ENCODE measurements at places on chromosomes 2 and 18. TPM values are rescaled to one million over a fixed set of nuclear protein-coding genes. Genes with fewer than 3 reads are reported as not detected.
A peak's percentile ranks its signal among the peaks of the same experiment; 100 is the strongest.

DNA sequence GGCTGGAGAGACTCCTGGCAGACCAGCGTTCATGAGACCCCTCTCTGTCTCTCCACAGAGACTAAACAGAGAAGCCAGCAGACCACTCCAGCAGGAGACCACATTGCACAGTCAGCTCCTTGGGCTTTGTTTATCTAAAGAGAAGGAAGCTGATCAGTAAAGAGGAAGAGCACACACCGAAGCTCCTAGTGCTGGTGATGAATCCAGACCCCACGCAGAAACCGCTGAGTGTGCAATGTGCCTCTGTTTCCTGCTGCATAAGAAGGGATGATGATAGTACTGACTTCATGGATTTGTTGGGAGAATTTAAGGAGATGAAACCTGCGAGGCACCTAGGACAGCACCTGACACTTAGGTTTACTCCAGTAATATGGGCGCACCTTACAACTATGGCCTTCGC lies 544.1 kb upstream of the ID2 start:
- H3K4me3 ChIP-seq, result no peak overlapping the region
- H3K27ac ChIP-seq, result no peak overlapping the region
- H3K36me3 ChIP-seq, result no peaks in the 10 kb centered on the region
- DNase-seq, result no peak
- no peaks in the 10 kb centered on the region for H3K27me3 ChIP-seq

DNA sequence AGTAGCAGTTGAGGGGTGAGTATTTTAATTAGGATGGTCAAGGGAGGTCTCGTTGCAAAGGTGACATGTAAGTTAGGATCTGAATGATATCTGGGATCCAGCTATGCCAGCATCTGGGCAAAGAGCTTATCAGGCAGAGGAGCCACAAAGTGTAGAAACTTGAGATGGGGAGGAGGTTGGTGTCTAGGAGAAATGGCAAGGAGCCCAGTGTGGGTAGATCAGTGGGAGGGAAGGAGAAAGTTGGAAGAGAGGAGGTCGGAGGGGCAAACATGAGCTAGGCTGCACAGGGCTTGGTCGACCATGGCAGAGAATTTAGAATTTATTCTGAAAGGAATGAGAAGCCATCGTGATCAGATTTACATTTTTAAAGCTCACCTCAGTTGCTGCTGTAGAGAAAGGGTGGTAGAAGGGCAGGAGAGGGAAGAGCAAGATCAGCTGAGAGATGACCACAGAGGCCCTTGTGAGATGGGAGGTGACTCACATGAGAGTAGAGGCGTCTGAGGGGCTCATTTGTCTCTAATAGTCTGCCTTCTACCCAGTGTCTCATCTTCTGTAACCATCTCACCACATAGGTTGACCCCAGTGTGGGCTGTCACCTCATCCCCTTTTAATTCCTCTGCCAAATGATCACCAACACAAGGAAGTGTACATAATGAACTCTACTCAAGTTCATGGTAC lies 170.0 kb downstream of the ETAA1 start:
- H3K27me3 ChIP-seq, result no peaks in the 10 kb centered on the region
- no peak overlapping the region for H3K27ac ChIP-seq
- no peak overlapping the region for H3K4me3 ChIP-seq
- no peaks in the 10 kb centered on the region for H3K36me3 ChIP-seq
- no peak for DNase-seq
- H3K4me1 ChIP-seq, result no peaks in the 10 kb centered on the region

DNA sequence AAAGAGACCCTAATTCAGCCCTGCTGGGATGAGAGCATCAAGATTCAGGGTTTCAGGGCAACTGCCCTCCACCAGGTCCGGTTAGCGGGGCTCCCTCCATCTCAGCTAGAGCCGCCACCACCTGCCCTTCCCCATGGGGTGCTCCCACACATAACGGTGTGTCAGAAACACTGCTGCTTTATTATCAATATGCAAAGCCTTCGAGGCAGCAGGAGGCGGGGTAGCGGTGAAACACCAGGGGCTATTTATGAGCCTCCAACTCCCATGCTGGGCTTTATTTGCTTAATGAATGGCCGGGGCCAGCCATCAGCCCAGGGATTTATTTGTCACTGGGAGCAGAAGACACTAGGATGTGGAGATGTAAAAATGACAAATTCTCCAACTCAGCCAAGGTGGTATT lies 109.8 kb downstream of the GALNT14 start:
- H3K36me3 ChIP-seq, result no peaks in the 10 kb centered on the region
- no peaks in the 10 kb centered on the region for H3K27me3 ChIP-seq
- no peaks in the 10 kb centered on the region for H3K4me1 ChIP-seq
- H3K4me3 ChIP-seq, result no peak overlapping the region
- no peak overlapping the region for H3K27ac ChIP-seq

DNA sequence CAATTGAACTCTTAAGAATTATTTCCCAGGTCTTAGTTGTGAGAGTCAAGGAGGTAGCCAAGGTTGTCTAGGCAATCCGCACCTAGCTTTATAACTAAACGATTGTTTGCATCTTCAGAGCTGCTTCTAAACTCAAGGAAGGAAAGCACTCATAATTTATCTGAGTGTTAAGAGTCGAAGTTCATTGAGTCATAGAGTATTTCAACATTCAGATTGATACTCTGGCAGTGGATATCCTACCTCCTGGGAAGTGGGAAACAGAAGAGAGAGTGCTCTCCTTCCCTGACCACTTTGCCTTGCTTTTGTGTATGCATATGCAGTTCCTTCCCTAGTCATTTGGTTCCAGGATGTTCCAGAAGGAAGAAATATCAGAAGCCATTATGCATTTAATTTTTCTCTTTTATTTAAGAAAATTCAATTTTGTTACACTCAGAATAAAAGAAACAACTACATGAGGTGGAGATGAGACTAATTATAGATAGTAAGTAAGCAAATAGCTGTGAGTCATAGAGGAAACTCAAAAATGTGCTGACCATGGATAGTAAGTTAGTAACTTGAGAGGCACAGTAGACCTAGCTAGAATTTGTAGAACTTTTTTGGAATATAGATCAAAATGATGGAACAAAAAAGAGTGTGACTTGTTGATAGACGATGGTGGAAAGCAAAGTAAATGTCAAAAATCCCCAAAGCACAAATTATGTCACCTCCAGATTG lies 35.4 kb upstream of the FSHR start:
- no peak overlapping the region for H3K27ac ChIP-seq
- DNase-seq, result no peak
- H3K4me1 ChIP-seq, result no peaks in the 10 kb centered on the region
- no peak overlapping the region for H3K4me3 ChIP-seq
- H3K36me3 ChIP-seq, result no peaks in the 10 kb centered on the region

DNA sequence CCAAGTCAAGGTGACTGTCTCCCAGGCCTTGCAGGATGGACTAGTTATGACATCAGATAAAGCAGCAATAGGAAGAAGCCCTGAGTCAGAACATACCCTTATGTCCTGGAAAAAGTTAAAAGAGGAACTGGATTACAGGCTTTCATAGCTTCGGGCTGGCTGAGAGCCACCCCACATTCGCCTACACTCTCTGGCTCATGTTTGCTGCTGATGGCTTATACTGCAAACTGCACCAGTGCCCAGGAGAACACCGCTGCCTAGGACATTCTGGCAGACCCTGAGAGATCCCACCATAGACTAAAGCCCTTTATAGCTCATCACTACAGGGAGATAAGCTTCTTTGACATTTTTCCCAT lies 20.3 kb downstream of the SLC8A1 start:
- H3K27me3 ChIP-seq, result no peaks in the 10 kb centered on the region
- H3K4me3 ChIP-seq, result no peak overlapping the region
- H3K4me1 ChIP-seq, result peaks cover 5% of the 10 kb centered on the region
- DNase-seq, result peak; percentile 81

- H3K27me3 ChIP-seq, result no peaks in the 10 kb centered on the region
- DNase-seq, result no peak
- H3K27ac ChIP-seq, result no peak overlapping the region
- no peaks in the 10 kb centered on the region for H3K36me3 ChIP-seq
- no peak overlapping the region for H3K4me3 ChIP-seq
- H3K4me1 ChIP-seq, result no peaks in the 10 kb centered on the region
Measured at GRCh38 chr18:77765468-77765867, 515.8 kb downstream of the GALR1 start.

- no peak overlapping the region for H3K4me3 ChIP-seq
- no peaks in the 10 kb centered on the region for H3K36me3 ChIP-seq
- DNase-seq, result no peak
- H3K4me1 ChIP-seq, result no peaks in the 10 kb centered on the region
- H3K27me3 ChIP-seq, result no peaks in the 10 kb centered on the region
Measured at GRCh38 chr2:235170016-235170415, 218.2 kb downstream of the SH3BP4 start.

- H3K27me3 ChIP-seq, result no peaks in the 10 kb centered on the region
- no peaks in the 10 kb centered on the region for H3K36me3 ChIP-seq
- H3K27ac ChIP-seq, result no peak overlapping the region
- DNase-seq, result no peak
Measured at GRCh38 chr2:236608188-236608525, 38.5 kb downstream of the ACKR3 start.

DNA sequence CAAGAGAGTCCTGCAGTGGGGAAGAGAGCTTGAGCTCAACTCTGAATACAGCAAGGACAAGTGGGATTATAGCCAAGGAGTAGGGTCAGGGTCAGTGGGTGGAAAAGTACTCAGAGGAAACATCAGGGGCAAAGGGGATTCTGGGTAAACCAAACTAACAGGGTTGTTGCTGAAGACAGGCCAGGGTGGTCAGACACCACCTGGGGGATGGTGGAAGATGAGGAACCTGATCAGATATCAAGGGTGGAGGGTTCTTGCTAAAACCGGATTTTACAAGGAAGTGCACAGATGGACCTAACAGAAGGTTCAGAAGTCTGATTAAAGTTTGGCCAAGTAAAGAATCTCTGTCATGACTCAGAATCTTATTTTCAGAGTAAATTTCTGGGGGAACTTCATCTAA lies 16.5 kb downstream of the OSBPL1A start:
- H3K4me1 ChIP-seq, result no peaks in the 10 kb centered on the region
- H3K27me3 ChIP-seq, result no peaks in the 10 kb centered on the region
- no peaks in the 10 kb centered on the region for H3K36me3 ChIP-seq
- DNase-seq, result no peak
- no peak overlapping the region for H3K27ac ChIP-seq

DNA sequence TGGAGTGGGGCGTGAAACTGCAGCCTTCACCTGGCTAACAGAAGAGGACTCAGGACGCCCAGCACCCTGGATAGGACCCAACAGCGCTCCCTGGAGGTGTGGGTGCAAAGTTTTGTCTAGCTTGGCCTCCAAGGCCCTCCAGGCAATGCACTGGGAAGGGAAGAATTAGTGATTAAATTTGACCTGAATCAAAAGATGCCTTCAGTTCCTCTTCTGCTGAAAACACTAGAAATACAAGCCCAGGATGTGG lies 779 bp upstream of the TRIB2 start:
- no peaks in the 10 kb centered on the region for H3K4me1 ChIP-seq
- DNase-seq, result peak; percentile 85
- H3K36me3 ChIP-seq, result no peaks in the 10 kb centered on the region
- peak overlapping the region; percentile 95 for H3K4me3 ChIP-seq

GRCh38 chr2:88212251-88212790 lies 42.2 kb downstream of the THNSL2 start:
- no peaks in the 10 kb centered on the region for H3K36me3 ChIP-seq
- no peaks in the 10 kb centered on the region for H3K4me1 ChIP-seq
- DNase-seq, result no peak
- H3K4me3 ChIP-seq, result no peak overlapping the region

DNA sequence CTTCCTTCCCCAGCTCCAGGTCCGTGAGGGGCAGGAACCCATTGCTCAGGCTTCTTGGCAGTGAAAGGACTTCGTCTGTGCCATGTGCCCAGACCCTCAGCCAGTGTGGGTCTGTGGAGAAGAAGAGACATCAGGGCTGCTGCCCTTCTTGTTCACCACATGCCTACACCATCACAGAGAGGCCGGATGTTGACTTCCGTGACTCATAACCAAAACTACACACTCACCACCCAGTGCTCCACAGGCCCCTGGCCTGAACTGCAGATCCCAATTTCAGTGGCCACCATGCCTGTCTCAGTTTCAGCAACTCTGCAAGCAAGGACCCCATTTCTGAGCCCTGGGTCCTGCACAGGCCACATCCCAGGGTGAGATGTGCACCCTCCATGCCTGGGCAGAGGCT lies 332.6 kb upstream of the SALL3 start:
- no peaks in the 10 kb centered on the region for H3K36me3 ChIP-seq
- no peaks in the 10 kb centered on the region for H3K4me1 ChIP-seq
- no peak overlapping the region for H3K27ac ChIP-seq
- no peak overlapping the region for H3K4me3 ChIP-seq

DNA sequence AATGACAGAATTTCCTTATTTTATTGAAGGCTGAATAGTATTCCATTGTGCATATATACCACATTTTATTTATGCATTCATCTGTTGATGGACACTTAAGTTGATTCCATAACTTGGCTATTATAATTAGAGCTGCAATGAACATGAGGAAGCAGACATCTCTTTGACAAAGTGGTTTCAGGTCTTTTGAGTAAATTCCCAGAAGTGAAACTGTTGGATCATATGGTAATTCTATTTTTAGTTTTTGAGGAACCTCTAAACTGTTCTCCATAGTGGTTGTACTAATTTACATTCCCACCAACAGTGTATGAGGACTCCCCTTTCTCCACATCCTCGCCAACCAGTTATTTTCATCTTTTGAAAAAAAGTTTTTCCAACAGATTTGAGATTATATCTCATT lies 77.5 kb downstream of the TMEM200C start:
- no peak for DNase-seq
- H3K27me3 ChIP-seq, result no peaks in the 10 kb centered on the region
- H3K27ac ChIP-seq, result no peak overlapping the region
- H3K4me3 ChIP-seq, result no peak overlapping the region

DNA sequence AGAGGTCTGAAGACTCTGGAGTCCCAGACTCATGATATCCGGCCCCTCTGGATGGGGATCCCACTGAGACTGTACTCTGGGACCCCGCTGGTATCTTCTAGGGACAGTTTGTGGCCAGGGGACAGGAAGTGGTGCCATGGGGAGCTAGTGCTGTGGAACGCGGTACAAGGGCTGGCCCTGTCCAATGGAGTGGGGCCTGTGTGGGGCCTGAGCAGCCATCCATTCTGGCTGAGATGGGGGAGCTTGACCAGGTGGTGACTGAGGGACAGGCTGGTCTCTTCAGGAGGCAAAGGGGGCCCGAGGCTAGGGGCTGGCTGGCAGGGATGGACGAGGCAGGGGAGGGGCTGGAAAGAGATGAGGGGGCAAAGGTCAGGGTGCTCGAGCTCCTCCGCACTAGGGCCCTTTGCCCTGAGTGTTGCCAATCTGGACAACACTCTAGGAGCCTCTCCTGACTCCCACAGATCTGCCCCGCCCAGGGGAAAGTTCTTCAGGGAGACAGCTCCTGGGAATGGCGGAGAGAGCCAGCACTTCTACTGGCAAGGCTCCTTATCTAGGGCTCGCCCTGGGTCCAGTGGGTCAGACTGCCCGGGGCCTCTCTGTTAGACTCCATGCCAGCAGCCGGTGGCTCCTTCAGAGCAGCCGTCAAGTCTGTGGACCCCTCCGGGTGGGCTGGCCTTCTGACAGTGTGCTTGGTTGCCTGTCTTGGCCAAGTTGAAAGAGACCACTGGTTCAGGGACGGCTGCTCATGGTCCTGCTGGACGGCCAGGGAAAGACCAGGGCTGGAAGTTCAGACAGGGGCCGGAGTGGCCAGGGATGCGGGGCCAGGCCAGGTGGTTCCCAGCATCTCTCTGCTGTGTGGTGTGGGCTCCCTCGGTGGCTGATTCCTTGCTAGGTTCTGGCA lies 12.3 kb downstream of the MALL start:
- H3K4me3 ChIP-seq, result no peak overlapping the region
- H3K36me3 ChIP-seq, result no peaks in the 10 kb centered on the region
- peaks cover 5% of the 10 kb centered on the region for H3K4me1 ChIP-seq

- H3K36me3 ChIP-seq, result no peaks in the 10 kb centered on the region
- no peaks in the 10 kb centered on the region for H3K4me1 ChIP-seq
- H3K27ac ChIP-seq, result no peak overlapping the region
- no peaks in the 10 kb centered on the region for H3K27me3 ChIP-seq
- peak; percentile 51 for DNase-seq
Measured at GRCh38 chr2:175418224-175418835, 236.8 kb upstream of the ATP5MC3 start.

Gene CCT4
- 99.1 TPM for total RNA-seq

Gene TMEM247
- not detected for total RNA-seq

Gene NT5C1B
- total RNA-seq, result not detected

Gene CD8B
- total RNA-seq, result 1.9 TPM

Gene CABLES1
- 9.9 TPM for total RNA-seq
